ENCODE measurements at places on chromosomes 13 and 19.

GRCh38 chr19:50261446-50261970 lies 58.1 kb downstream of the MYH14 start:
- DNase-seq: no peak

GRCh38 chr13:45055902-45056648 lies 64.2 kb upstream of the GTF2F2 start:
- no peak for DNase-seq

- no peak for DNase-seq
Measured at GRCh38 chr13:93786846-93787489, 560.4 kb downstream of the GPC6 start.

GRCh38 chr13:32142956-32143375 lies 111.4 kb downstream of the FRY start:
- no peak for DNase-seq

GRCh38 chr13:95368998-95369397 lies 67.7 kb upstream of the ABCC4 start:
- no peak for DNase-seq

GRCh38 chr19:36638862-36639510 lies 27.7 kb downstream of the ZNF461 start:
- no peak for DNase-seq

GRCh38 chr19:6530386-6531162 lies at the start of gene TNFSF9:
Gene TNFSF9 (plus strand): TSS chr19:6531026. CDS start chr19:6531037, 11 bp downstream.
- DNase-seq: peak; percentile 97

- no peak for DNase-seq
Measured at GRCh38 chr19:9789066-9789465, 20.5 kb upstream of the ZNF846 start.

- no peak for DNase-seq
Measured at GRCh38 chr13:31733066-31733465, 6.3 kb upstream of the RXFP2 start.

DNA sequence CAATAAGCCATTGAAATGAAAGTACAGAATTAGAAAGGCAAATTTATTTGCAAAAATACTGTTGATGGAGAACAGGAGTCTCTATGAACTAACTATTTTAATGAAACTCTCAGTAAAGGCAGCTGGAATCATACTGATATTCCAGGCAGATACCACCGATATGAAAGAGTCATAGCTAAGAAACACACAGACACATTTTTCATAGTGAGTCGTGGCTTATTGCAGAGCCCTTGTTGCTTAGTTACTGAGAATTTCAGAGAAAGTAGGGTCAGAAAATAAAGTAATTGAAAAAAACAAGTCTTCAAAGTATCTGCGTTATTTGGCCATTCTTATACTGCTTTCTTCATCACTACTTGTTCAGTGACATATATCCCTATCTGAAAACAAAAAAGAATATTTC lies 1890.9 kb downstream of the PCDH9 start:
- DNase-seq: no peak

DNA sequence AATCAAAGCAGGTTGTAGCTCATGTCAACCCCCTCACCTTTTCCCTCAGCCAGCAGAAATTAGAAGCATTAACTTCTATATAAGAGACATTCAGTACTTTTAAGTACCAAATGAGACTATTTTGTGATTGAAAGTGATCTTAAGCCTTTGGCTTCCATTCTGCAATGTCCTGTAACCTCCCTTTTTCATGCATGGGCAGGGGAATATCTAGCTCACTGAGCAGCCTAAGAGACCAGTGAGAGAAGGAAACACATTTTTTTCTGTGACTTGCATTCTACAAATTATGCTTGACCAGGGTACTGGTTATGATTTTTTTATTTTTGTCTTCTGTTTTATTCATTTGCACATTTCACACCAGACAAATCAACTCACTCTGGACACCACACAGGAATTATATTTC lies 369.6 kb downstream of the KCTD12 start:
- no peak for DNase-seq

DNA sequence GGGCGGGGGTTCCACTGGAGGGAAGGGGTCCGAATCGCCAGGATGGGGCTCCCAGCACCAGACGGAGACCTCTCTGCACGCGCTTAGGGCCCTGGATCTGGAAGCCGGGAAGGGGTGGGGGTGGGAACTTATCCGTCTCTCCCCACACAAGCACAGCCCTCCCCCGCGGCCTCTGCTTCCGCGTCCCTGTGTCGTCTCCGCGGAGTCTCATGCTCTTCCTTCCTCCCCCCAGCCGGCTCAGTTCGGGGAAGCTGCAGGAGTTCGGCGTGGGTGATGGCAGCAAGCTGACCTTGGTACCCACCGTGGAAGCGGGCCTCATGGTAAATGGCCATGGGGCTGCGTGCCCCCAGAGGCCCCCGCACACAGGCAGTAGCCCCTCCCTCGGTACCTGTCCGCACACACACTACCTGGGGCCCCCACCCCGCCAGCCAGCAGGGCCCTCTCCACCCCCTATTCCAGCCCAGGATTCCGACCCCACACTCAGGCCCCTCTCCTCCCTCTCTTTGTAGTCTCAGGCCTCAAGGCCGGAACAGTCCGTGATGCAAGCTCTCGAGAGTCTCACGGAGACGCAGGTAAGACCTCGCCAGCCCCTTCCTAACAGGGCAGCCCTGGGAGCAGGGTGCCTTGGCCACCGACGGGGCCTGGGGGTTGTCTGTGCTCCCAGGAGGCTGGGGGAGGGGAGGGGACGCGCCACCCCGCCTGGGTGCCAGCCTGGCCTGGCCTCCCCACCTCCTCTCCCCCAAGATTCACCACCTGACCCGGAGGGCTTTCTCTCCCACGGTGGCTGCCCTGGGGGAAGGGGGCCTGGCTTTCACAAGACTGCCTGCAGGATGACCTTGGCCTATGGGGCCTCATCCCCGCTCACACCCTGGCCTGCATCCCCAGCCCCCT lies 3.2 kb downstream of the MIDN start:
- DNase-seq: no peak

- no peak for DNase-seq
Measured at GRCh38 chr13:33080972-33081590, 64.9 kb downstream of the KL start.

DNA sequence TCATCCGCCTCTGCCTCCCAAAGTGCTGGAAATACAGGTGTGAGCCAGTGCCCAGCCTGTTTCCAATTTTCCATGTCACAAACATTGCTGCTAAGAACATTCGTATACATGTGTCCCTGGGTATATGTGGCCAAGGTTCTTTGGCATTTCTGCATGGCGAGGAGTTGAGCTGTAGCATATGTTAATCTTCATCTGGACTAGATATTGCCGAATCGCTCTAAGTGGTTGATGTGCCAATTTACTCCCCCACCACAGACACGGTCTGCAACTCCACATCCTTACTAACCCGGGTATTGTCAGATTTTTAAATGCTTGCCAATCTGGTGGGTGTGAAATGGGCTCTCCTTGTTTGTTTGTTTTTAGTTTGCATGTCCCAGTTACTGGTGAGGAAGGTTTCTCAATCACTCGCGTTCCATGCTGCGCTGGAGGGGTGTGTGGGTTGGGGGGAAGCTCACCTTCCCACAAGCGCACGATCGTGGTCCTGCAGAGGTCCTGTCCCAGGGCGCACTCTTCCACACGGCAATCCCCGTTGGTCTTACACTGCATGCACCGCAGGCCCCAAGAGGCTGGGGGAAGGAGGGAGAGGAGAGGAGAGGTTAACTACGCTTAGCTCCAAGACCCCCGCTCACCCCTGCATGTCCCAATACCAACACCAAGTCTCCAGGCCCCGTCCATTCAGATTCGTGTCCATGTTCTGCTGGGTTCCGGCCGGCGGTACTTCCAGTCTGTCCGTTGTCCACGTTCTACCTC lies 2.7 kb downstream of the PLAUR start:
- no peak for DNase-seq

GRCh38 chr19:17135001-17135853 lies 59.6 kb downstream of the MYO9B start:
- peak; percentile 93 for DNase-seq

GRCh38 chr19:2428321-2428690 lies 920 bp upstream of the TIMM13 start:
- no peak for DNase-seq
